AG04450 (cell line): ENCODE measurements at places on chromosomes 4 and X. TPM values are rescaled to one million over a fixed set of nuclear protein-coding genes. Genes with fewer than 3 reads are reported as not detected.
A peak's percentile ranks its signal among the peaks of the same experiment; 100 is the strongest.

DNA sequence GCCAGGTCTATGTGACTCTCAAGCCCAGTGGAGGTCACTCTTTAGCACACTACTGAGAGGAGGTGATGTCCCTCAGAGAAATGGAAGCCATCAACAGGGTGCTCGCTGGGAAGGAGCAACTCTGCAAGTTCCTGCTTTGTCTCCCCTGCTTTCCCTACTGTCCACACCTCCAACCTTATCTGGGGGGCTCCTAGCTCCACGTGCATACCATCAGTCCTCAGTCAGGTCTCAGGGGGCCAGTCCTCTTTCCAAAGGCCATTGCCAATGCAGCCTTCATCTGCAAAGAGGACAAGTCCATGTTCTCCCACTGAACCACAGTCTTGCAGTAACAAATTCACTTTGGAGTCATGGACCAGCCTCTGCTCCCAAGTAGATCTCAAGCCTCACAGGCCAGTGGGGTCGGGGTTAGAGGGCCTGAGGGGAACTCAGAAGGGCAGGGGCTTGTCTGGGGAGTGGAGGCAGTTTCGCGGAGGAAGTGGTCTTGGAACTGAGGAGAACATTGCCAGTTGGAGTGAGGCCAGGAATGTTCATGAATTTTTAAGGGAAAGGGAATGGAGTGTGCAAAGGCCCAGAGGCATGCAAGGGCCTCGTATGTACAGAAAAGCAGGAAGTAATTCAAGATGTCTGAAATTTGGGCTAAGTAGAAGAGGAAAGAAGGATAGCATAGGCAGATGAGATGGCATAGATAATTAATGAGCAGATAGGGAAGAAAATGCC is 8.9 kb downstream of the RTL5 start:
- no peak for DNase-seq

DNA sequence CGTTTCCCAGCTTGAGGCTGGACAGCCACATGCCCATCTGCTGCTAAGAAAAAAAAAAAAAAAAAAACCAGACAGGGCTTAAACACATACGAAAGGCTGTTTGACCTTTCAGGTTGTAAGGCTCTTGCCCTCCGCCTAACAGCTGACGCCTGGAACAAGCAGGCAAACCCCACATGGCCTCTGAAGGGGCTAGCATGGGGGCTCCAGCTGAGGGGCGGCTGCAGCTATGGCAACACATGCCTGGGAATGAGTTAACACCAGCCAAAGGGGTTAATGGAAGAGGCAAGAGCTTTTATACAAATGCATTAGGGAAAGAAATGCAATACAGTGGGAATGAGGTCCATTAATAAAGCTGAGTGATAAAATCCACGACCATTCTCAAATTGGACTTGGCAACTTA is 183.6 kb downstream of the ENOX2 start:
- DNase-seq: no peak

DNA sequence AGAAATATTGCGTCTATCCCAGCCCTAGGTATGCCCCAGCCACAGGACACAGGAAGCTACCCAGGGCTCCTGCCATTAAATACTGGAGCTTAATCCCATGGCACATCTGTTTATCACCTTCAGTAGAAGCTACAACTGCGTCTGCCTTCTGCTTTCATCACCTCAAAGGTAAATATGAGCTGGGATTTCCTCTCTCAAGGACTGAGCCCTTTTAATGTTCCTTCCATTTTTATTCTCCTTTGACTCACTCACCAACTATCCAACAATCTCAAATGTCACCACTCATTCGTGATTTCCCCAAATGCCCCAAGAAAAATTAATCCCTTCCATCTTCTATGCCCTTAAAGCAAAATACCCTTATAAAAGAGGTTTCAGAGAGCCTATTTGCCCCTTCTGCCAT is 1.8 kb upstream of the MID1 start:
- DNase-seq: no peak

Gene VSIG1
- 0.10 and 0.22 TPM in 2 replicates for polyA plus RNA-seq

Gene F8A3
- polyA plus RNA-seq: 3.9 and 6.5 TPM in 2 replicates

DNA sequence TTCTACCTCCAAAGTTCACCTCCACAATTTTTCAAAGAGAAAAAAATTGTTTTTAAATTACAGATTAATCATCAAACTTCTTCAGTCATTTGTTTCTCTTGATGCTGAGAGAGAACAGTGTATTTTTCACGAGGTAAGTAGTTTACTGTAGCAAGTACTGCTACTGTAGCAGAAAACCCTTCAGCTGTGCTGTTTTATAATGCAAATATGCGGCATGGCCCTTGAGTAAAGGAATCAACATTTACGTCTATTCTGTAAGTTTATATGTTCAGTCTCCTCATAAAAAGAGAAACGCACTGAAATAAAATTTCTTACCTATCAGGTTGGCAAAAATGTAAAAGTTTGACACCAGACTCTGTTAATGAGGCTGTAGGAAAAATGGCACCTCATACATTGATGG is 399.0 kb downstream of the NKX6-1 start:
- DNase-seq: no peak

- DNase-seq: no peak
Observed at GRCh38 chr4:80726471-80726870, 304.0 kb upstream of the BMP3 start.

- DNase-seq: no peak
Observed at GRCh38 chrX:30892591-30892990, 3.5 kb upstream of the TAB3 start.

- DNase-seq: peak; percentile 100
Observed at GRCh38 chr4:76984788-76985211, 35.2 kb downstream of the SEPTIN11 start.

DNA sequence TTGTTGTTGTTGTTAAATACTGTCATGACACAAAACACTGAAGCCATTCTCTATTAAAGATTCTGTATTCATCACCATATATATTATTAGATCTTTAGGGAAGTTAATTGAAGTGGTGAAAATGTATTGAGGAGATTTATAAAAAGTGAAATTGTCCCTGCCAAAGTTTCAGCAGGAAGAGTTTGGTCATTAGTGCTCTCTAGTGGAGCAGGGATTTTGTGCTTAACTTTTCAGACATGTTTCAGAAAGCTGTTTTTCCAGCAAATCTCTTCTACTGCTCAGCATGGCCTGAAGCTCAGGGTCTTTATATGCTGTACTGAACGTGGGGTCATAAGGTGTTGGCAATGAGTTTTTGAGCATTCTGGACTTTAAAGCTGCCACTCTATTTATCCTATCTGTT is 36.7 kb upstream of the CXXC4 start:
- no peak for DNase-seq

GRCh38 chrX:19392078-19392477 is 48.4 kb downstream of the PDHA1 start:
- no peak for DNase-seq

DNA sequence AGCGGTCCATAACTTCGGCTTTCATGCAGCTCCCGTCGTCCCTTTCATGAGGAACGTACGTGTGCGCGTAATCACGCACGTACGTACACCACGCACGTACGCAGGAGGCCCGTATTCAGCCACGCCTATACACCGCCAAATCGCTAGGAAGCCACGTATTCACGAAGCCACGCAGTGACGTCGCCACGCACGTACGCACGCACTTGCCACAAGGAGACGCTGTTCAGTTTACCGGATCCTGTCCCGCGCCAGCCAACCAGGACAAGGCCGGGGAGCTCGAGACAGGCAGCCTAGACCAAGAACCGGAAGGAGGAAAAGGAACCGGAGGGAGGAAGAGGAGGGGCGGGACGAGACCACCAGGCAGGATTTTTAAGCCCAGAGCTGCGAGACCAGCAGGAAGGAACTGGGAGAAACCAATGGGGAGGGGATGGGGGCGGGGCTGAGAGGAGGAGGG is at the start of gene EOLA2:
TSS of gene EOLA2 (minus strand) at position 65 of the 454 bp plus-strand sequence. CDS start 4,617 bp downstream, outside the sequence.
- DNase-seq: peak; percentile 97

- DNase-seq: no peak
Observed at GRCh38 chr4:40684404-40684803, 54.7 kb upstream of the RBM47 start.

DNA sequence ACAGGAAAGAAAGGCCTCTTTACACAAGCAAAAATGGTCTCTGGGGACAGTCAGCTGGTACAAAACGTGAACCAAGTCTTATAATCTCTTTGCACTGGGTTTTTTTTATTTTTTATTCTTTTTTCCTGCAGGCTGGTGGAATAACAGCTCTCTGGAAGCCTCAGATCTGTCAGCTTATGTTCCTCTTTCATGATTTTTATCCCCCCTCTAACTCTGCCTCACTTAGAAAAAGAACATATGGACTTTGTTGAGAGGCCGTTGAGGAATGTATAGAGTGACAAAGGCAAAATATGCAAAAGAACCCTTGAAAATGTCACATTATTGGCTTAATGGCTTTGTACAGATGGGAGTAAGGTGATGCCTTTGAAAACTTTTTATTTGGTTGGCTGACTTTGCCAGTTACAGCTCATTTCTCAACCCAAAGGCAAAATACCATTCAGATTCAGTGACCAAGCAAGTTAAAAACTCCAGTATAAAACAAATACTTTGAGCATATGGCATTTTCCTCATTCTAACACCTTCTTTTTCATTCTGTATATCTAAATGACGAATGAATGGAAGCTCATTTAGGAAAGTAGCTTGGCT is 111.1 kb downstream of the RNF150 start:
- no peak for DNase-seq

DNA sequence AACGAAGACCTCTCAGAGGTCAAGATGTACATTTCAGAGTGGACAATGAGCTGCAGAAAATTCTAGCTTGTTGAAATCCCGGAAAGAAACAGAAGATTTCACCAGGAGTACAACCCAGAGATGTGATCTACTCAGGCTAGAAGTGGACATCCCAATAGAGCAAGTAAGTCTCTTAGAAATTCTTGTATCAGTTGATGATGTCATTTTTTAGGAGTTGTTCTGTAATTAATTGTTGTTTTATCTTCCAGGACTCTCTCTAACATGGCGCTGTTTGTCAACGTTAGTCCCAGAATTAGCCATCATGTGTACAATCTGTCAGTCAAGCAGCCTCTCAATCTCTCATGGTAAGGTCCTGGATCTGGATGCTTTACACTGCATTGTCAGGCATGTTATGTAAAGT is 174.4 kb downstream of the GRIA3 start:
- no peak for DNase-seq

Gene TECRL
- not detected in 2 replicates for polyA plus RNA-seq

DNA sequence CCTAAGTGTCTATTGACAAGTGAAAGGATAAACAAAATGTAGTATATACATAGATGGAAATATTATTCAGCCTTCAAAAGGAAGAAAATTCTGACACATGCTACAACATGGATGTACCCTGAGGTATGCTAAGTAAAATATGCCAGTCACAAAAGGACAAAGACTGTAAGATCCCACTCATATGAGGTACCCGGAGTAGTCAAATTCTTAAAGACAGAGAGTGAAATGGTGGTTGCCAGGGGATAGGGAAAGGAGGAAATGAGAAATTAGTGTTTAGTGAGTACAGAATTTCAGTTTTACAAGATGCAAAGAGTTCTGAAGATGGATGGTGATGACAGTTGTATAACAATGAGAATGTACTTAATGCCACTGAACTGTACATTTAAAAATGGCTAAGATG is 102.3 kb upstream of the NAP1L5 start:
- no peak for DNase-seq

- no peak for DNase-seq
Observed at GRCh38 chr4:176999935-177000543, 207.3 kb upstream of the VEGFC start.

DNA sequence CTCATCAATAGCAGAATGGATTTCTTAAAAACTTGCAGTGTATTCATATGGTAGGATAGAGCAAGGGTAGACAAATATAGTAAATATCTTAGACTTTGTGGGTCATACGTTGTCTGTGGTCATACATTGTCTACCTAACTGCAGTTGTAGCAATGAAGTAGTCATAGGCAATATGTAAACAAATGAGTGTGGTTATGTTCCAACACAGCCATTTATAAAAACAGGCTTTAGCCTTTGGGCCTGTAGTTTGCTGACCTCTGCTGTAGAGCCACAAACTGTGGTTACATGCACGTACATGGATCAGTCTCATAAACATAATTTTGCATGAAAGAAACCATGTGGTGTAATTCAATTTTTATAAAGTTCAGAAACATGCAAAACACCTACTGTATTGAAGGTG is 98.9 kb downstream of the LARP1B start:
- DNase-seq: peak; percentile 89

Gene LCORL
- polyA plus RNA-seq: 4.3 and 7.2 TPM in 2 replicates

- peak; percentile 65 for DNase-seq
Observed at GRCh38 chr4:183438458-183439113, 5.8 kb upstream of the CDKN2AIP start.

DNA sequence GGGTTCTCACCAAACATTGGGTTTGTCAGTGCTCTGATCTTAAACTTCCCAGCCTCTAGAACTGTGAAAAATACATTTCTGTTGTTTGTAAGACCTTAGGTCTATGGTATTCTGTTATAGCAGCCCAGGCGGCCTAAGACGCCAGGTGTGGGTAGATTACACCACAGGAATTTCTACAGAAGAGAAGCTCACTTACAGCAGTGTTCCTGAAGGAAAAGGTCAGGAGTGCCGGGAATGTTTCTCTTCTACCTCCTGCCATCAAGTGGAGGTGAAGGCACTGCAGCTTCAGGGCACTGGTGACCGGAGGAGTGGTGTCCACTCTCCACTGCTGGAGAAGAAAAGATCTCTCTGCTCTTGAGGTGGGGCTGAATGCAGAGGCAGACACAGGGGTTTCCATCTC is 45.7 kb downstream of the FHDC1 start:
- no peak for DNase-seq

Gene VCX3B
- not detected in 2 replicates for polyA plus RNA-seq

DNA sequence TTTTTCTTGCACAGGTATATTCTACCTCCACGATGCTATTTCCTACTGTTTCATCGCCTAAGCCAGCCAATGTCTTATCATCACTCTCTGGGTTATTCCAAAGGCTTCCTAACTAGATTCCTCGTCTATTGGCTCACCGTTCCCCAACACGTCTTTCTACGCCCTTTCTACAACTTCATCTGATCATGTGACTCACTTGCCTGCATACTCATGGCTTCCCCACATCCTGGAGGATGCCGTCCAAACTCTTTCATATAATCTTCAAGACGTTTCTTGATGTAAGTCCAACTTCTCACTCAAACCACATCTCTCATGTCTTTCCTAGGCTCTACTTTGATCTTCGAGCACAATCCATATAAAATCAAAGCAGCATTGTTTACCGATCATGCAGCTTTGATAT is 322.0 kb upstream of the PPARGC1A start:
- DNase-seq: no peak

- no peak for DNase-seq
Observed at GRCh38 chr4:60452266-60452665, 747.9 kb upstream of the ADGRL3 start.

Gene CXCL10
- 3.0 TPM in 2 replicates for polyA plus RNA-seq

Gene GCNA
- 1.2 and 1.5 TPM in 2 replicates for polyA plus RNA-seq

Gene PCDH7
- 18.5 and 20.0 TPM in 2 replicates for polyA plus RNA-seq

DNA sequence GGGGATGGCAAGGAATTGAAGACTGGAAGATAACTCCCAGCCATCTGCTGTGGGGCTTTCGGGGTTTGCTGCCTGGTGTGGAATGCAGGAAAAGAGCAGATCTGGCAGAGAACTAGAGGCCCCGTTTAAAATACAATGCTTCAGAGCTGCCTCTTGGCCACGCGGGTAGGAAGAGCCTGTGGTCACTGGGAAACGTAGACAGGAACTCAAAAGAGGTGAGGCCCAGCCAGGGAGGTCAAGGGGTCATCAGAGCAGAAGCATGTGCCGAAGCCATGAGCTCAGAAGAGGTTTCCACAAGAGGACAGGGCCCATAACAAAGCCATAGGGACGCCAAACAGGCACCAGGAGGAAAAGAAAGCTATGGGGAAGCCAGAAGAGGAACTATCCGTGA is 14.5 kb upstream of the STS start:
- no peak for DNase-seq
